ENCODE measurements at places on chromosomes 12 and 14. TPM values are rescaled to one million over a fixed set of nuclear protein-coding genes. Genes with fewer than 3 reads are reported as not detected.

Gene SMCO2
- total RNA-seq: not detected

- no peak overlapping the region for H3K4me3 ChIP-seq
- DNase-seq: no peak
- no peaks in the 10 kb centered on the region for H3K36me3 ChIP-seq
- H3K27me3 ChIP-seq: no peaks in the 10 kb centered on the region
Observed at GRCh38 chr12:39032448-39032847, 127.1 kb upstream of the CPNE8 start.

DNA sequence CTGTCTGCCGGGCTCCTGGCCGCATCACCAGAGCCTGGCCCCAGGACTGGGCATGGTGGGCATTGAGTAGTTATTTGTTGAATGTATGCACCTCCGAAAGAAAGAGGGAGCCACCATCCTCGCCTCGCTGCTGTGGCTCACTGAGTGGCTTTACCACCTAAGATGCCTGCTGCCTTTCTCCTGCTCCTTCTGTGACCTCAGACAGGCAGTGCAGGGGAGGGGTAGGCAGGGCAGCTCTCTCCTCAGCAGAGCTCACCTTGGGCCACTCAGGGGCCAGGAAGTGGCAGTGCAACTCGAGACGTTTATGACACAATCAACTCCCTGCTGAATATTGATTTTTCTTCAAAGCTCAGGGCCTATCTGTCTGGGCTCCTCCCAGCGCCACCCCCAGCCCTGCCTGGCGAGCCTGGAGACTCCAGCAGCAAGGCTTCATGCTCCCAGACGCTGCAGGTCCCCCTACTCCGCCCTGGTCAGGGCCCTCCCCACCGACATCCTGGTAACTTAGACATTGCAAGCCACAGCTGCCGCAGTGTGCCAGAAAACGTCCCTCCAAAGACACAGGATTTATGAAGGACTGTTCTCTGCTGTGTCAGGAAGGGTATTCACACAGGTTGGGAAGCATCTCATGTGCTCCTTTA, 84.3 kb upstream of the DIO3 start:
- H3K4me3 ChIP-seq: no peak overlapping the region
- H3K27ac ChIP-seq: no peak overlapping the region
- no peak for DNase-seq
- no peaks in the 10 kb centered on the region for H3K4me1 ChIP-seq
- H3K27me3 ChIP-seq: peaks cover 17% of the 10 kb centered on the region
- no peaks in the 10 kb centered on the region for H3K36me3 ChIP-seq

GRCh38 chr12:25712169-25712568, 159.1 kb upstream of the LMNTD1 start:
- no peaks in the 10 kb centered on the region for H3K36me3 ChIP-seq
- no peaks in the 10 kb centered on the region for H3K4me1 ChIP-seq
- H3K27me3 ChIP-seq: no peaks in the 10 kb centered on the region
- H3K27ac ChIP-seq: no peak overlapping the region
- no peak overlapping the region for H3K4me3 ChIP-seq

Gene MGST1
- 1.4 TPM for total RNA-seq

- no peaks in the 10 kb centered on the region for H3K36me3 ChIP-seq
- no peak for DNase-seq
- no peak overlapping the region for H3K27ac ChIP-seq
- peaks cover 5% of the 10 kb centered on the region for H3K4me1 ChIP-seq
- H3K27me3 ChIP-seq: no peaks in the 10 kb centered on the region
- H3K4me3 ChIP-seq: no peak overlapping the region
Observed at GRCh38 chr12:62781136-62781880, 153.6 kb downstream of the PPM1H start.

Gene ISCU
- 270 TPM for total RNA-seq

DNA sequence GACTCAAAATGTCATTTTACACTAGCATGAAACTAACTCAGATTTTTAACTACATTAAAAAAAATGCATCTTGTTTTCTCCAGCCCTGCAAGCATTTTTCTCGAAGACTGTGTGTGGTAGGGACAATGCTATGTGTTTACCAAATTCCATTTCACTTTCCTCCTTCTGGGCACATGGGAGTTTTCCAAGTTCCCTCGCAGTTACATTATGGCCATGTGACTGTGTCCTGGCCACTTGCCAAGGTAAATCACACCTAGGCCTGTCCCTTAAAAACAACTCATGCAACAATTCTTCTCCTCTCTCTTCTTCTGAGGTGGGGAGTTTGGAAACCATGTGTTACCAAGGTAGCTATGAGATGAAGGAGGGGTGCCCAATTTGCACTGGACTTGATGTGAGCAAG, 108.7 kb downstream of the SYT10 start:
- H3K4me3 ChIP-seq: no peak overlapping the region
- no peak overlapping the region for H3K27ac ChIP-seq
- H3K4me1 ChIP-seq: no peaks in the 10 kb centered on the region
- no peak for DNase-seq
- H3K27me3 ChIP-seq: no peaks in the 10 kb centered on the region

- no peak overlapping the region for H3K27ac ChIP-seq
- H3K4me3 ChIP-seq: no peak overlapping the region
- DNase-seq: no peak
- no peaks in the 10 kb centered on the region for H3K36me3 ChIP-seq
- H3K27me3 ChIP-seq: no peaks in the 10 kb centered on the region
- H3K4me1 ChIP-seq: no peaks in the 10 kb centered on the region
Observed at GRCh38 chr12:89928467-89928866, 219.8 kb upstream of the ATP2B1 start.

DNA sequence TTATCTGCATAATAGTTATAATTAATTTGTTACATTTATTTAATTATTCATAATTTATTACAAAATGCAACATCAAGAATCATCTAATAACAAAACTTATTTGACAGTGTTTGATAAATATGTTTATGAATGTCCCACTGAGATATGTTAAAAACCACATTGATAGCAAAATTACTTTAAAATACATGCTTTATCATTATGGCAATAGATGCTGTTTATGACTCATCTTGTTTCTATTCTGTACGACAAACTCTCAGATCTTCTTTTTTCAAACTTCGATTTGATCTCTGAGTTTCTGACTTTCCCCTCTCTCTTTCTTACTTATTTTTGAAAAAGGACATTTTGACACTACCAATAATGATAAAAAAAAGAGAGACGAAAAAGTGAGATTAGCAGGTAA, 56.8 kb upstream of the LRRK2 start:
- no peak overlapping the region for H3K4me3 ChIP-seq
- H3K27ac ChIP-seq: no peak overlapping the region
- peaks cover 4% of the 10 kb centered on the region for H3K4me1 ChIP-seq
- no peaks in the 10 kb centered on the region for H3K27me3 ChIP-seq
- no peaks in the 10 kb centered on the region for H3K36me3 ChIP-seq
- DNase-seq: no peak

Gene CCDC196
- not detected for total RNA-seq
